ENCODE measurements at places on chromosomes 5 and 9.

- H3K36me3 ChIP-seq: no peaks in the 10 kb centered on the region
- no peak overlapping the region for H3K27ac ChIP-seq
- H3K4me1 ChIP-seq: no peaks in the 10 kb centered on the region
- DNase-seq: no peak
Measured at GRCh38 chr9:130336885-130337284, 71.3 kb downstream of the HMCN2 start.

DNA sequence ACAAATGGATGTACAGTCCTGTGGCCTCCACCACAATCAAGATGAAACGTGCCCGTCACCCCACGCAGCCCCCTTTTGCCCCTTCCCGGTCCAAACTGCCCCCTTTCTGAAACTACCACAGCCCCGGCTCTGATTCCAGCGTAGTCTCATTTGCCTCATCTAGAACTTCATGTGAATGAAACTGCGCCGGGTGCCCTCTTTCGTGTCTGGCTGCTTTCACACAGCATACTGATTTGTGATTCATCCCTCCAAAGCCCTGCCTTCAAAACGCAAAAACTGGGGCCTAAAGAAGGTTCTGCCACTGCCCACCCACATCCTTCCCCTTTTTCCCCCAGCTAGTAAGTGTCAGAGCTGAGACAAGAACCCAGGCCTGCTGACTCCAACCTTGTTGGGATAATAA lies 31.5 kb upstream of the NCS1 start:
- DNase-seq: no peak
- no peaks in the 10 kb centered on the region for H3K27me3 ChIP-seq
- no peak overlapping the region for H3K4me3 ChIP-seq
- no peaks in the 10 kb centered on the region for H3K36me3 ChIP-seq

DNA sequence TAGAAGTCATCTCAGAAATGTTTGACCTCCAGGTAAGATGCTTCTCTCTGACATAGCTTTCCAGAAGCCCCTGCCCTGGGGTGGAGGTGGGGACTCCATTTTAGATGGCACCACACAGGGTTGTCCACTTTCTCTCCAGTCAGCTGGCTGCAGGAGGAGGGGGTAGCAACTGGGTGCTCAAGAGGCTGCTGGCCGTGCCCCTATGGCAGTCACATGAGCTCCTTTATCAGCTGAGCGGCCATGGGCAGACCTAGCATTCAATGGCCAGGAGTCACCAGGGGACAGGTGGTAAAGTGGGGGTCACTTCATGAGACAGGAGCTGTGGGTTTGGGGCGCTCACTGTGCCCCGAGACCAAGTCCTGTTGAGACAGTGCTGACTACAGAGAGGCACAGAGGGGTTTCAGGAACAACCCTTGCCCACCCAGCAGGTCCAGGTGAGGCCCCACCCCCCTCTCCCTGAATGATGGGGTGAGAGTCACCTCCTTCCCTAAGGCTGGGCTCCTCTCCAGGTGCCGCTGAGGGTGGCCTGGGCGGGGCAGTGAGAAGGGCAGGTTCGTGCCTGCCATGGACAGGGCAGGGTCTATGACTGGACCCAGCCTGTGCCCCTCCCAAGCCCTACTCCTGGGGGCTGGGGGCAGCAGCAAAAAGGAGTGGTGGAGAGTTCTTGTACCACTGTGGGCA lies 642 bp downstream of the CSF2 start:
- H3K27me3 ChIP-seq: no peaks in the 10 kb centered on the region
- H3K4me1 ChIP-seq: no peaks in the 10 kb centered on the region
- no peak overlapping the region for H3K27ac ChIP-seq
- no peak for DNase-seq

DNA sequence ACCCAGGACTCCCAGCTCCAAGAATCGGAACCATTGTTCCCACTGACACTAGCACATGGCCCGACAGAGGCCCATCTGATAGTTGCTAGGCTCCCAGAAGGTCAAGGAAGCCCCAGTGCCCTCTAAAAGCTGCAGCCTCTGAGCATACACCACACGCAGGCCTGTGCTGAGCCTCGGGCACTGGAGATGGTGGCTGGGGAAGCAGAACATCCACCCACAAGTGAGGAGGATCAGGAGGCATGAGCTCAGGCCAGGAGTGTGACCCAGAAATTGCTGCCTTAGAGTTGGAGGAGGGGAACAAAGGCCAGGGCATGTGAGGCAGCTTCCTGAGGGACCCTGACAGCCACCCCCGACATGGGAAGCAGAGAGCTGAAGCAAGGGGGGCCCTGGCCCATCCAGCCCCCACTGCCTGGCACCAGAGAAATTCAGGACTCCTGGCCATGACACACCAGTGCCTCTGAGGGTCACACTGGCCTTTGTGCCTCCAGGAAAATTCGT lies 21.4 kb downstream of the IPPK start:
- no peak overlapping the region for H3K4me3 ChIP-seq
- H3K27ac ChIP-seq: no peak overlapping the region
- no peaks in the 10 kb centered on the region for H3K27me3 ChIP-seq
- H3K4me1 ChIP-seq: no peaks in the 10 kb centered on the region

DNA sequence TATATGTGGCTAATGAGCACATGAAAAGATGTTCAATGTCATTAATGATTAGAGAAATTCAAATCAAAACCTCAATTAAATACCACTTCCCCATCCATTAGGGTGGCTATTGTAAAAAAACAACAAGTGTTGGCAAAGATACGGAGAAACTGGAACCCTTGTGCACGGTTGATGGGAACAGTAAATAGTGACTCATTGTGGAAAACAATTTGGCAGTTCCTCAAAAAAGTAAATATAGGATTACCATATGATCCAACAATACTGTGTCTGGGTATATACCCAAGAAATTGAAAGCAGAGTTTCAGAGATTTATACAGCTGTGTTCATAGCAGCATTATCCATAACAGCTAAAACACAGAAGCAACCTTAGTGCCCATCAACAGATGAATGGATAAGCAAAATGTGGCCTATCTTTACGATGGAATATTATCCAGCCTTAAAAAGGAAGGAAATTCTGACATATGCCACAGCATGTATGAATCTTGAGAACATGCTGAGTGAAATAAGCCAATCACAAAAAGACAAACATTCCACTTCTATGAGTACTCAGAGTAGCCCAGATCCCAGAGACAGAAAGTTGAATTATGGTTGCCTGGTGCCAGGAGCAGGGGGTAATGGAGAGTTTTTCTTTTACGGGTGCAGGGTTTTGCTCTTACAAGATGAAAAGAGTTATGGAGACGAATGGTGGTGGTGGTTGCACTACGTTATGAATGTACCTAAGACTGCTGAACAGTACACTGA lies 41.4 kb upstream of the LRRC14B start:
- no peaks in the 10 kb centered on the region for H3K27me3 ChIP-seq
- H3K27ac ChIP-seq: no peak overlapping the region
- no peak overlapping the region for H3K4me3 ChIP-seq
- DNase-seq: no peak
- H3K4me1 ChIP-seq: no peaks in the 10 kb centered on the region
- no peaks in the 10 kb centered on the region for H3K36me3 ChIP-seq

GRCh38 chr5:100418231-100418630 lies 116.9 kb upstream of the FAM174A start:
- no peak for DNase-seq
- no peak overlapping the region for H3K27ac ChIP-seq
- no peak overlapping the region for H3K4me3 ChIP-seq
